ENCODE measurements at places on chromosomes 4 and X. TPM values are rescaled to one million over a fixed set of nuclear protein-coding genes. Genes with fewer than 3 reads are reported as not detected.

- no peak for DNase-seq
Observed at GRCh38 chr4:25532591-25532990, 123.1 kb upstream of the SLC34A2 start.

- DNase-seq: no peak
Observed at GRCh38 chrX:30851449-30851848, 37.6 kb downstream of the TAB3 start.

GRCh38 chrX:37800717-37801116, 20.9 kb downstream of the CYBB start:
- no peak for DNase-seq

GRCh38 chr4:139028191-139028661, 12.6 kb downstream of the NOCT start:
- DNase-seq: no peak

USP17L13 gene
- not detected for polyA plus RNA-seq

GIMD1 gene
- not detected for polyA plus RNA-seq
